Stimulated activated CD4-positive, alpha-beta T cell treated with anti-CD3 and anti-CD28 coated beads, TNF-alpha, amount 100 ng/mL, for 1 hour (primary cell): ENCODE measurements at places on chromosomes 5 and 9.

DNA sequence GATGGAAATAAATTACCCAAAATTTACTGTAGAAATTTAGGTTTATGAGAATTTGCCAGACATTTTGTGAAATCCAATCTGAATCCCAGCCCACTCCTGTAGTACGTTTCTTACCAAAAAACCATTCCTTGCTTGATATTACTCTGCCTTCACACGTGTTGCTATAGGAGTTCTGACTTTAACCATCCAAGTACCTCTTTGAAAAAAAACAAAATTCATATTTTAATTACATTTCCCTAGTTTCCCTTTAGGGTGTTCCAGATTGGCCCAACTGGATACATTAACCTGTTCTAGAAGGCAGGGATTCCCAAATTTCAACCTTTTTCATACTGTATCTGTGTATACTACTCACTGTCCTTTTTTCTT, 1.4 kb upstream of the PJA2 start:
- DNase-seq, result no peak

DNA sequence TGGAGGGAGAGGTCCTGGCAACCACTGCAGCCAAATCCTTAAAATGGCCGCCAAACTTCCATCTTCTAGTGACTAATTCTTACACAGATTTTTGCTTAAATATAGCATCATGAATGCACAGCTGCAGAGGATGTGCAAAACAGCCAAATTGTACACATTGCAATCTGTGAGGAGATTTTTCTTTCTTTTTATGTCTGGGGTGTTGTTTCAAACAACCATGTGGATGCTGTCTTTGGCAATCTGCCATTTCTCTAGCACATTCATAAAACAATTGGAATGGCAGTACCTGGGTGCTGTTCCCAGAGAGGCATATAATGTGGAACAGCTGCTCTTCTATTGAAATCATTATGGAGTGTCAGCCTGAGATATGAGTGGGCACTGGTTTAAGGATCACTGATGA, 1082.9 kb upstream of the SEMA6A start:
- no peak for DNase-seq

GRCh38 chr9:16670791-16671190, 199.7 kb downstream of the BNC2 start:
- no peak for DNase-seq

DNA sequence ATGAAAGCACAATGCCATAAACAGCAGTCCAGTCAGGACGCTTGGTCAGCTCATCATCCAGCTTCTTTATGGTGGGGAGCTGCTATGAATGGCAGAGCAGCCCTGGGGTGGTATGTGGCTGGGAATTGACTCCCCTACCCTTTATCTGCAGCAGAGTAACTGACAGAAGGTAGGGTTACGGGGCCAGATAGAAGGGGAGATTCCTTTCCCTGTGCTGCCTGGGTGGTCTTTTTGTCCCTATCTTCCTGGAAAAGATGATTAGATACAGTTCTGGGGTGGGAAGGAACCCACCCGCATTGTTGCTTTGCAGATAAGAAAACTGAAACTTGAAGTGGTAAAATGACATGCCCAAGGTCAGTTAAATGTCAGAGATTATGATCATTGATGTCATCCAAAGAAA, 405.5 kb downstream of the ARHGEF28 start:
- no peak for DNase-seq

GRCh38 chr5:109714592-109714991, 24.9 kb downstream of the MAN2A1 start:
- no peak for DNase-seq

DNA sequence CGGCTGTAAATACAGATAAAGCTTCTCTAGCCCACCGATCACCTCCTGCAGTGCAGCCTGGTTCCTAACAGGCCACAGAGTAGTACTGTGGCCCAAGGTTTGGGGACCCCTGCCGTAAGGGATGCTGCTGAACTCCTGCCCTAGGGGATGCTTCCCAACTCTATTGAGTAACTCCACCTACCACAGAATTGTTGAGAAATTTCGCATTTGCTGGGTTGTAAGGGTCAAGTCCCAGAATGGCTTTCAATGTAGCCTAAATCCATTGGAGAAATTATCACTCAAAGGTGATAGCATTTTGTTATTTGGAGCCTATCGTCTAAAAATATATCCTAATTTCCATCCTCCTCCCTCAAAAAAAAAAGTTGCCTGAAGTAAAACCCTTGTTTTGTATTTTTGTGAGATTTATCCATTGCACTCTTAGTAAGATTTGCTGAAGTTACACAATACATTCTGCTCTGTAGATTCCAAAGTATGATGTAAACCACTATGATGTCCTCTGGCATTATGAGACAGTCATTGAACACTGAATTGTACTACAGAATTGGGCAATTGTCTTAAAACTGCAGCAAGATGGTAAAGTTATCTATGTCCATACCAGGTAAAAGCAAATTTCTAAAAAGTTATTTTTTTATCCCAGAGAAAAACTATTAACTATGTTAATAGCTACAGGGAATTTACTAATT, 14.0 kb downstream of the ACTBL2 start:
- no peak for DNase-seq

- DNase-seq, result no peak
Measured at GRCh38 chr5:93221-93980, 1.4 kb downstream of the PLEKHG4B start.
